ENCODE measurements at places on chromosomes 7 and 10.

GRCh38 chr7:30148426-30148825 lies 13.6 kb downstream of the MTURN start:
- no peak for DNase-seq

DNA sequence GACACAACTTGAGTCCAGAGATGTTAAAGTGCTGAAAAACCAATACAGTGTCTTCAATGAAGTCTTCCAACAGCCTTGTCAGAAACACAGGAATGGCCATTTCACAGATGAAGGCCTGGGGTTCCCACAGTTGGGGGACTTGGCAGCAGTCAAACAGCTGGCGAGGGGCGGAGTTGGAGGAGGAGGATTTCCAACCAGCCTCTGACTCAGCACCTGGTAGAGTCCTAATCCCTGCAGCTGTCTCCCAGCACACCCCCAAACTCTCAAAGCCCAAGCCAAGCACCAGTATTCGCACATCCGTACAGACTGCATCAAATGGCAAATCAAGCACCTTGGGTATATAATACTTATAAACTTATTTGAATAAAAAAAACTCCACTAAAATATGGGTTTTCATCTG lies 28.0 kb downstream of the CTBP2 start:
- DNase-seq = no peak

DNA sequence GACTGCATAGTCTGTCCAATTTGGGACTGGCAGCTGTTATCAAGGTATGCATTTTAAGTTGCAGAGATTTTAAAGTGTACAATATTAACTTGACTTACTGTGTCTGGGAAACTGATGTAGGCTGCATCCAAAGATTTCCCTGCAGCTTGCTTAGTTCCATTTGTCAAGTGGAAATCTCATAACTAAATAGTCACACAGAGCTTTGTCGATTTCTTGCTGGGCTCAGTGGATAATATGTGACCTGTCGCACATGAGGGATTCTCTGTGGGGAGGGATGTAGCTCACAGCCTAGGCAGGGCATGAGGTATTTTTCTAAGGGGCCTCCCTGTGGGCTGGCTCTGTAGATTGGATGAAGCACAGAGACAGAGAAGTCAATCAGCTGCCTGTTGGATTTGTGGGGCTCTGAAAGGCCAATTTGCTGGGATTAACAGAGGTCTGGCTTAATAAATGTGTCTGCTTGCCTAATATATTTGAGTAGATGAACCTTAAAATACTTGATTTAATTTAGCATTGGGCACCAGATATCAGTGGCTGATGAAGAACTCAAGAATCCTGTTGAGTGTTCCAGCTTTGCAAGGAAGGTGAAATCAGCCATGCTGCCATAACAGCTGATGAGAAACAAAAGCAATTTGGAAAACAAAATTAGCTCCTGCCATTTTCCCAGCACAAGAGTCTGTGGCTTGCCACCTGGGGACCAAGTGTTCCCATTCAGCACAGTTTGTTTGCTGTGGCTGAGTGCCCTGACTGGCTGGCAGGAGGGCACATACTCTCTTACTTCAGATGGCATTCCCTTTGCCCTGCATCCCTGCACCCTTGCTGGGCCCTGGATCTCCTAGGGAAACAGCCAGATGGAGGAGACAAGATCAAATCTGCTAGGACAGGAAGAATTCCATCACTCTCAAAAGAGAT lies 598.5 kb downstream of the SORCS3 start:
- no peak for DNase-seq

- DNase-seq = no peak
Observed at GRCh38 chr7:121499624-121500023, 103.5 kb upstream of the FAM3C start.

GRCh38 chr7:150744041-150744656 lies 6.9 kb downstream of the GIMAP5 start:
- no peak for DNase-seq

DNA sequence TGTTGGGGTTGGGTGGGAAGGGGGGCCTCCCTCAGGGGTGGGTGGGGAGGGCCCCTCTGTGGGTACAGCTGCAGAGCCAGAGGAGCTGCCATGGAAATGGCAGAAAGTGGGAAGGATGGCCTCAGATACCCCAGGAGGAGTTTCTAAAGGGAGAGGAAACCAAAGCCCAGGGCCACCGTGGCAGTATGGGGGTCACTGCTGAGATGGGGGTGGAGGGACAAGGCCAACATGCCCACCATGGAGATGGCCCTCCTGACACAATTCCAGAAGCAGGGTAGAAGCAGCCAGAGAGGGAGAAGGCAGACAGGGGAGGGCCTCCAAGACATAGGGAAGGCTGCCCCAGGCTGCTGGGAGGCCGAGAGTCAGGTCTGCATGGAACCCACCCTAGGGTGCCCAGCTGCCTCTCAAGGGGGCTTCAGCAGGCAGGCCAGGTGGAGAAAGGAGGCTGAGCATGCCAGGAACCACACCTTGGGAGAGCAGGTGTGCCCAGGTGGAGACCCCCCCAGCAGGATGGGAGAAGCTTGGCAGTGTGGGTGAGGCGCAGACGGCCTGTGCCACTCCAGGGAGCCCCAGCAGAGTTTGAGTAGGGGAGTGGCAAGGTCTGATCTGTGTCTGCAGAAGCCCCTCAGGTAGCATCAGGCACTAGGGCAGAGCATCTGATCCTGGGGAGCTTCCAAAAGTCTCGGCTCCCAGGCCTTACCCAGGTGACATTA lies 146.8 kb downstream of the ARHGAP22 start:
- DNase-seq = no peak

DNA sequence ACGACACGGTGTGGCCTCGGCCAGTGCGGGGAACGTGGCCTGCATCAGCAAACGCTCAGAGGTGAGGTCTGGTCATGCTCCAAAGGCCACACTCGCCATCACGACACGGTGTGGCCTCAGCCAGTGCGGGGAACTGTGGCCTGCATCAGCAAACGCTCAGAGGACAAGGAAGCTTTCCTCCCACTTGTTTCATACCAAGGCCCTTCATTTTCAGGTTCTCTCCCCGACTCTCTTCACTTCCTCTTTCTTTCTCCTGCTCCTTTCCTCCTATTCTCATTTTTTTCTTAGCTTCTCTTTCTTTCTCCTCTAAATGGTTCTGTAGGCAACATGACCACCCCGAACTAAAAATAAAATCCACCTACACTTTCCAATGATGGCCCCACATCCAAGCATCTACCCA lies 384.4 kb upstream of the SHH start:
- DNase-seq = no peak

Data from activated CD4-positive, alpha-beta T cell treated with anti-CD3 and anti-CD28 coated beads for 24 hours (primary cell).